ENCODE measurements at places on chromosomes 3 and 15. TPM values are rescaled to one million over a fixed set of nuclear protein-coding genes. Genes with fewer than 3 reads are reported as not detected.

MB21D2 gene
- polyA plus RNA-seq = 4.1 TPM

TMEM207 gene
- polyA plus RNA-seq = not detected

DNA sequence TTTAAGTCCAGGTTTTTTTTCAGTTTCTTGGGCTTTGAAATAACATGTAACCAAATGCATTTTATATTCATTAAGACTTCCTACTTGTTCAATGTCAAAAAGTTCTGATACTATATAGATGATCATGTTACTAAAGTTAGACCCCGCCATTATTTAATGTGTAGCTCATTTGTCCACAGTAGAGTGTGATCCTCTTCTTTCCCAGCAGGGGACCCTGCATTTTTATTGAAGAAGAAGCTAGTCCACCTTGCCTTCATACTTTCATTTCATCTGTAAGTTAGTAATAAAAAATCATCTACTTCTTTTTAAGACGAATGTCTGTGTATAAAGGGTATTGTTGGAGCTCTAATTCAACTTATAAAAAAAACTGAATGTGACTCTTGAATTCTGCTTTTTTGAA, 404.6 kb downstream of the SI start:
- no peak for DNase-seq

DNA sequence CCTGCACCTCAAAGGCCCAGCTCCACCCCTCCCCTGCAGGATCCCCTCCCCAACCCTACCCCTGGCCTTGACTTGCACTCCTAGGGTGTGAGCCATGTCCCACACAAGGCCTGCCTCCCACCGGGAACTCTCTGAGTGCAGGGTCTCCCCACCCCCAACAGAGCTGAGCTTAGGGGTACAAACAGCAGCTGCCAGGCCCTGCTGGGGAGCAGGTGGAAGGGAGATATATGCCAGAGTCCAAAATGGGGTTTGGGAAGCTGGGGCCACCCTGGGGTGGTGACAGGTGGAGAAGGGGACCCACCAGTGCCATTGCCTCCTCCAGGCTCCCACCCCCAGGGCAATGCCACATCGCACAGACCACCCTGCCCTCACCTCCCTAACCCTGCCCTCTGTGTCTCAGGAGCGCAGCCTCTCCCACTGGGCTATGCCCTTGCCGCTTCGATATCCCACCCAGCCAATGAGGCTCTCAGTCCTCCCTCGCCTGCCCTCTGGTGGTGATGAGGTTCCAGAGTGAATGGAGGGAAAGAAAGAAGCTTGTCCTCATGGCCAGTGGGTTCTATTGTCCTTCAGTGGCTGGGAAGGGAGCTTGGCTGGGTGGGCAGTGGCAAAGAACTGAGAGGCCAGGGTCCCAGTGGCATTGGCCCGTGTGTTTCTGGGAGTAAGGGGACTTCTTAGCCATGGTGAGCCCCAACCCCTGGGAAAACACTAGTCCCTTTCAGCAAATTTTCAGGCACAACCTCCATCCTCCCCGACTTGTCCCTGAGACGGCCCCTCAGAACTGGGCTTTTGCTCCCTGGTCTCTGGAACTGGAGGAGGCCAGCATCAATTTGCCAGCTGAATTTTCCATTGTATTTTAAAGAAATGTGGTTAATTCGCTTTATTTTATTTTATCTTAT, 46.8 kb downstream of the CYP11A1 start:
- DNase-seq = no peak

- no peak for DNase-seq
Observed at GRCh38 chr3:130395916-130396315, 50.4 kb downstream of the COL6A5 start.

P2RY1 gene
- polyA plus RNA-seq = 4.1 TPM

DNA sequence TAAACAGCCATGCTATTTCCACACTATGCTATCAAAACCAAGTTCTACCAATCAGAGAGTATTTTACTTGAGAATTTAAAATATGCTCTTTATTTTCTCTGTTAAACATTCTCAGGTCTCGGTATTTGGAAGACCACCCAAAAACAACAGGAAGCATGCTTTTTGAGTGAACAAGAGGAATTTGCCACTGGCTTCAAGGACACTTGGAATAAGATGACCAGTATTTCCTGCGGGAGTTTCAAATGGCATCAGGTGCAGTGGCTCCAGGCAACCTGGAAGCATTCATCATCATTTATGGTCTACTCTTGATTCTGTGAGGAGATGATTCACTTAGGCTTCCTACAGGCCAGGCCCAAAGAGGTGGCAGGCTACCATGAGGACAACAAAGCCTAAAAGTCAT, 305.7 kb upstream of the ATP11B start:
- DNase-seq = no peak

- DNase-seq = no peak
Observed at GRCh38 chr15:62962101-62962995, 80.2 kb upstream of the TPM1 start.

TRH gene
- polyA plus RNA-seq = 0.04 TPM

DNA sequence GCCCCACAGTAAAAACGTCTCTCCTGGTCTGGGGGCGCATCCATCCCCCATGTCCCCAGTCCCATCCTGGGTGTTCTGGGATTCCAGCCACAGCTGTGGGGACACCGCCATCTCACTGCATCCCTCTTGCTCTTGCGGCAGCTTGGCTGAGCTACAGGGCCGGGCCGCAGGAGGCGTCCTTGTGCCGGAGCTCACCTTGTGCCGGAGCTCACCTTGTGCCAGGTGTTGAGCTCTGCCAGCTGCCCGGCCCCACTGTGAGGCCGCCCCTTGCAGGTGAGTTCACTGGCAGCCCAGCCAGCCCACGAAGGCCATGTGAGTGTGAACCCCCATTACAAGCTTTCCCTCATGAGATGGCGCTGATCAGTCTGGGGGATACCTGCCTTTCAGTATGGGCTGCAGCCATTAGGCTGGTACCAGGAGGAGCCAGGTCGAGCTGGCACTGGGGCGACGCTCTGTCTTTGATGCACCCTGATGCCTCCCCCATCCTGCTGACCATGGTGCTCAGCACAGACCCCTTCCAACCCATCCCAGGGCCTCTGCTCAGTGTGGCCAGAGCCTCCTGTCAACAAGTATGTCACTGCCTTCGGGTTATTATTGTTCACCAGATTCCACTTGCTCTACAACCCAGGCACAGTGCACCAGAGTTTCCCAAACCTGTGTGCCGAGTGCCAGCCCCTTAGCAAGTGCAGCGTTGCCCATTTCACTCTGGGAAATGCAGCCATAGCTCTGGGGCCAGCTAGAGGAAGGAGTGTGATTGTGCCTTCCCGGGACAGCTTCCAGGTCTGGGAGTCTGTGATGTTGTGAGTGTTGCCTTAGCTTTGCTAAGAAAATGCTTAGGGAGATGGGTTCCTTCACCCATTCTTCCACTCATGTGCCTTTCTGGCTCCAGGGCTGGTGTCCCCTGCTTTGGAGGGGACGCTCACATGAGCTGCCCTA, 105.7 kb downstream of the APBA2 start:
- DNase-seq = no peak

FHIT gene
- polyA plus RNA-seq = 4.5 TPM

GRCh38 chr3:107523539-107524325, 970 bp downstream of the BBX start:
- DNase-seq = peak; percentile 55

GRCh38 chr3:98215051-98215450, 48.6 kb downstream of the OR5H15 start:
- DNase-seq = no peak

- DNase-seq = no peak
Observed at GRCh38 chr3:24483873-24484272, 10.8 kb downstream of the THRB start.

MYO1E gene
- 20.2 TPM for polyA plus RNA-seq

- DNase-seq = no peak
Observed at GRCh38 chr15:101013201-101013550, 94.0 kb downstream of the LRRK1 start.

PRTG gene
- polyA plus RNA-seq = 0.68 TPM

DNA sequence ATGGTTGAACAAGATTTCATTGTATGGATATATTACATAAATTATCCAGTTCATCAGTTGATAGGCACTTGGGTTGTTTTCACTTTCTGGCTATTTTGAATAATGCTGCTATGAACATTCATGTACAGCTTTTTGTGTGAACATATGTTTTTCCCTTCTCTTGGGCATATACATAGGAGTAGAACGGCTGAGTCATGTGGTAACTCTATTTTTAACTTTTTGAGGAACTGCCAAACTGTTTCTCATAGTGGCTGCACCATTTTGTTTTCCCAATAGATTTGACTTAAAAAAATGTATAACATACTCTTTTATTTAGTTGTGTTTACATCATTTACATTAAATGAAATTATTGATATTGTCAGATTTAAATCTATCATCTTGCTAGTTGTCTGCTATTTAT, 28.8 kb upstream of the RFX7 start:
- DNase-seq = no peak

DNA sequence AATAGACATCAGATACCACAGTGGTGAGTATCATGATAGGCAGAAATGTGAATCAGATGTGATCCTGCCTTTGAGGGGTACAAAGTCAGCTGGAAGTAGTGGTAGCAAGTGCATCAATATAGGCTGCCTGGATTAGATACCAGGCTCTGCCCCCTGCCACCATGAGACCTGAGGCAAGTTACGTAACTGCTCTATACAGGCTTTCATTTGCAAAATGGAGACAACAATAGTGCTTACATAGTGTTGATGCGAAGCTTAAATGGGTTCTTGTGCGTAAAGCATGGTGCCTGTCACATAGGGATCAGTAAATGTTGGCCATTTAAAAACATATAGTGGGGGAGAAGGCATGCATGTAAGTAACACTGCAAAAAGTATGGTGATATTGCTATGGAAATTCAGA, 158.0 kb downstream of the RYR3 start:
- no peak for DNase-seq

SERPINI1 gene
- 8.9 TPM for polyA plus RNA-seq

SLC2A2 gene
- 0.09 TPM for polyA plus RNA-seq

GRCh38 chr3:71930056-71930991, 145.4 kb upstream of the PROK2 start:
- DNase-seq = no peak

DNA sequence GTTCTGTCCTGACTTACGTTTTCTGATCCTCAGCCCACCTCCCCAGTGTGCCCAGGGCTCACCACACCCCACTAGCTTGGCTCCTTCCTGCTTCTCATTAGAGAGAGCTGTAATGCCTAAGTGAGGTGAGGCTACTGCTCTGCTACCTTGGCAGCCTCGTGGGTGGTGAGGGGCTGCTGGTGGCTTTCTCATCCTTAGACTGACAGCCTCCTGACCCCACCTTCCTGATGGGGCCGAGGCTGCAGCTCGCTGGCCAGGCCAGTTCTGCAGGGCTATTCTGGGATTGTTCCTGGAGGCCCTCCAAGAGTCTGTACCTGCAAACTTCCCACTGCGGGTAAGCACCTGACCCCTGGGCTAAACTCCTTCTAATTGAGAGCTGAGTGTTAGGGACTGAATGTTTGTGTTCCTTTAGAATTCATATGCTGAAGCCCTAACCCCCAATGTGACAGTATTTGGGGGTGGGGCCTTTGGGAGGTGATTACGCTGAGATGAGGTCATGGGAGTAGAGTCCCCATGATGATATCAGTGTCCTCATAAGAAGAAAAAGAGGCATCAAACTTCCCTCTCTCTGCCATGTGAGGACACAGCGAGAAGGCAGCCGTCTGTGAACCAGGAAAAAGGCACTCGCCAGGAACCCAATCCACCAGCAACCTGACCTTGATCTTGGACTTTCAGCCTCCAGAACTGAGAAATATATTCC, 38.1 kb upstream of the IQSEC1 start:
- no peak for DNase-seq
